ENCODE measurements at places on chromosomes 12 and 14.

DNA sequence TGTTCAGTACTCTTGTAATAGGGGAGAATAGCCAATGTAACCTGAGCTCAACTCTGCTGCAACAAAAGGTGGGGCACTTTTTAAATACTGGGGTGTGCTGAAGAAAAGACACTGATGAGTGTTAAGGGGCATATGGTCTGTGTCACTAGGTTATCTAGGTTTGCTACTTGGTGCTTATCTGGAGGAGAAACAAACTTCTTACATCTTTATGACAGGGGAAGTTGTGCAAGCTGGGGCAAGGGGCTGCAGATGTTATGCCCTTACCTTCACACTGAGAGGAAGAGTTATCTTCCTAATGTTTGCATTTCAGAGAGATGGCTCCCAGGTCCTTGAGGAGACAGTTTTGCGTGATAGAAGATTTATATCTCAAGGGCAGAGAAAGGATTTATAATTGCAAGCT is 90.9 kb upstream of the PKP2 start:
- DNase-seq = no peak

GRCh38 chr14:37972941-37973887 is 234.5 kb upstream of the SSTR1 start:
- DNase-seq = no peak

DNA sequence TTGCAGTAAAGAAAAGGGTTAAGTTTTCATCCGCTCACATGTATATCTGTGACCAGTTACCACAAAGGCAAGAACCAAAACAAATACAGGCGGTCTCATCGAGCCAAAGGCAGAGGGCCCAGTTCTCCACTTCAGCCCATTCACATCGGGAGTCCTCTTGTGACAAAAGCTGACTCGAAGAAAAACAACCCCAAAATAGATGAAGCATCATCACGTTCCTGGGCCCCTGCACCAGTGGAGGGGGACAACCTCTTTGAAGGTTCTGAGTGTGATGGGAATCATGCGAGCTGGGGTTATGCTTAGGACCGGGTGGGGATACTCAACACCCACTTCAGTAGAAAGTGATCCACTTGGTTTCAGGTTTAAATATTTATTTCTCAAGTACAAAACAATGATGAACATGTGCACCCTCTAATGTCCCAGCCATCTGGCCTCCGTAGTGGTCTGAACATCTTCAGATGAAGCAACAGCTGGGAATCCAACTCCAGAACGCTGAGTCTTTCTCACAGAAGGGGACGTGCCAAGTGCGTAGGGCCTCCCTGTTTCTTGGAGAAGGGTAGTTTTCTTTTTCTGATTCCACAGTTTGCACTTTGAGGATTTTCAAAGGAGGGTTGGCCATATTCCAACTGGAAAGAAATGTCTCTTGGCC is 8.4 kb downstream of the GSC start:
- no peak for DNase-seq

DNA sequence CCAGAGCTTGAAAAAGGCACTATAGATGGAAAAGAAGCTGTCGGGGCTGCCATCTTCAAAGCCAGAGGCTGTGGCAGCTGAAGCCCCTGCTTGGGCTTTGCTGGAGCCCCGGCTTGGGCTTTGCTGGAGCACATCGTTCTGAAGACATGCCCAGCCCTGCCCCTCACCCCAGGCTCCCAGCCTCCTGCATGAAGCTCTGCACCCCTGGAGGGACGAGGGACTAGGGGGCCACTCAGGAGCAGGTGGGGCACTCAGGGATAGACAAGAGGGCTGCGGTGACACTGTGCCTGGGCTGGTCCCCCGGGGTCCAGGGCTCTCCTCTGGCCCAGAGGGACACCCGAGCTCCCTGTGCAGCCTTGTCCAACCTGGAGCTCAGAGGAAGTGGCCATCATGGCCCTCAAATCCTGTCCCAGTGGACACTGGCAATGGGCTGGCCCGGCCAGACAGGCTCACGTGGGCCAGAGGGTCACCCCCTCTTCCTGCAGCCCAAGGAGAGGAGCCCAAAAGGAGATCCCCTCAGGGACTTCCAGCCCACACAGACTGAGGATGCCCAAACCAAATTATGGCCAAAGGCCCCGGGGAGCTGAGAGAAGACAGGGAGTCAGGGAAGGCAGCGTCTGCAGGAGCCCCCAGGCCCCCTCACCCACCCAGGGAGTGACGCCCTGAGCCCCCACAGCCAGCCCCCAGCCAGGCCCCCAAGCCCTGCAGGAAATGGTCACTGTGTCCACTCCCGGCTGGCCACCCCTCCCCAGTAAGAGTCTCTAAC is 23.1 kb upstream of the C14orf180 start:
- DNase-seq = no peak

- DNase-seq = no peak
Observed at GRCh38 chr12:49259452-49259851, 5.4 kb upstream of the TUBA1C start.

GRCh38 chr12:19154686-19155085 is 25.2 kb downstream of the PLEKHA5 start:
- DNase-seq = no peak

DNA sequence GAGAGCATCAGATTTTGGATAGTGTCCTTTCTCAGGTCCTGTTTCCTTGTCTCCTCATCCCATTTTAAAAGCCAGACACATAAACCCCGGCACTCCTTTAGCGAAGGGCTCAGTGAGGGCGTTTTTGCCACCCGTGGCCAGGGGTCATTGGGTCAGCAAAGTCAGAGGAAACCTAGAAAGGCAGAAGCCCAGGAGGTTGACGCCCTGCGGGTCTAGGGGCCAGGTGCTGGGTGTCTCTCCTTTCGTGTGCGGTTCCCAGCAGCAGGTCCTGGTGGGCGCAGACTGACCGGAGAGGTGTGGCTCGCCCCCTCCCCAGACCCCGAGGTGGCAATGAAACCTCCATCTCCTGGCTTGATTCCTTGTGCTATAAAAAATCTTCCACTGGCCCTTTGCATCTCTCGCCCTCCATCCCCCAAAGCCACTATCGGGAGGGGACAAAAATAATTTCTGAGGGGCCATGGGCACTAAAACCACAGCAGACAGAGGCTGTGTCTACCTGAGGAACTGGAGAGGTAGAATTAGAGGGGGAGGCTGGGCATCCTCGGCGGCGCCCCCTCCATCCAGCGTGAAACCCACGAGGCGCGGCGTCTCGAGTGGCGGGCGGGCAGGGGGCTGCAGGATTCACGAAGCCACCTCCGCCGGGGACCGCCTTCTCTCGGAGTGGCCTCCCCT is 858 bp upstream of the FRMD6 start:
- DNase-seq = no peak

DNA sequence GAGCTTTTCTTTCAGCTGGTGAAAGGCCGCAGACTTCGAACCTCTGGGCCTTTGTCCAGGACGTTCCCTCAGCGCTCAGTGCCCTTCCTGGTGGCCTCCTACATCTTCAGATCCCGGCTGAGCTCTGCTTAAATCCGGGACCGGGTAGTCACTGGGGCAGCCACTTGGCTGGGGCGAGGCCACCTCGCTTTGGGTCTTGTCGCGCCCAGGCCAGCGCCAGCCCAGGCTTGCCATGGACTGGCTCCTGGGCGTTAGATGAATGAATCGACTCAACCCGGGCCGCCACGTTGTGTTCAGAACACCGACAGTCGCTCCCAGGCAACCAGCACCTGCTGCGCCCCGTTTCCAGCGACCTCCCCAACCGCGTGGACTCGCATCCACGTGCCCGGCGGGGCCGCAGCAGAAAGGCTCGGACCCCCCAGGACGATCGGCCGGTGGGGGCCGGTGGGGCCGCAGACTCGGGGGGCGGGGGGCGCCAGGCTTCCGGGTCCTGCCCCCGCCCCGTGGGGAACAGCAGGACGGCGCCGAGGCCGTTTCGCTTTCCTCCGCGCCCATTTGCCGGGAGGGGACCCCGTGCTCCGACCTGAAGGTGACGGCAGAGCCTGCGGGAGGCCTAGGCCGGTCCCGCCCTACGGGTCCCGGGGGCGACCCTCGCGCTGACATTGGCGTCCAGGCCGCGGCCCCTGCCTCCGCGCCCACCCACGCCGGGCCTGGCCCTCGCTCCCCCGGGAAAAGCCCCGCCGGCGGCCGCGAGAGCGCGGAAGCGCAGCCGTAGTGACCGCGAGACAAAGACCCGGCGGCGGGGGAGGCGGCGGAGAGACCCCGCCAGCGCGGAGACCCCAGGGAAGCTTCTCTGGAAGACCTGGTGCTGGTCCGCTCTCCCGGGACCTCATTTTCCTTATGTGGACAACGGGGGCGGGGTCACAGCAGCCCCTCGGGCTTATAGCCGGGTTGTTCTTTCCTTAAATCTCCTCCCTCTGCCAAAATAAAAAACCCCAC is 37.3 kb upstream of the RCOR1 start:
- peak; percentile 39 for DNase-seq

GRCh38 chr12:66048835-66049537 is 81.6 kb downstream of the LLPH start:
- no peak for DNase-seq

- DNase-seq = no peak
Observed at GRCh38 chr14:91229005-91229382, 15.5 kb downstream of the GPR68 start.

- no peak for DNase-seq
Observed at GRCh38 chr12:1362143-1362662, 232.2 kb downstream of the FBXL14 start.

DNA sequence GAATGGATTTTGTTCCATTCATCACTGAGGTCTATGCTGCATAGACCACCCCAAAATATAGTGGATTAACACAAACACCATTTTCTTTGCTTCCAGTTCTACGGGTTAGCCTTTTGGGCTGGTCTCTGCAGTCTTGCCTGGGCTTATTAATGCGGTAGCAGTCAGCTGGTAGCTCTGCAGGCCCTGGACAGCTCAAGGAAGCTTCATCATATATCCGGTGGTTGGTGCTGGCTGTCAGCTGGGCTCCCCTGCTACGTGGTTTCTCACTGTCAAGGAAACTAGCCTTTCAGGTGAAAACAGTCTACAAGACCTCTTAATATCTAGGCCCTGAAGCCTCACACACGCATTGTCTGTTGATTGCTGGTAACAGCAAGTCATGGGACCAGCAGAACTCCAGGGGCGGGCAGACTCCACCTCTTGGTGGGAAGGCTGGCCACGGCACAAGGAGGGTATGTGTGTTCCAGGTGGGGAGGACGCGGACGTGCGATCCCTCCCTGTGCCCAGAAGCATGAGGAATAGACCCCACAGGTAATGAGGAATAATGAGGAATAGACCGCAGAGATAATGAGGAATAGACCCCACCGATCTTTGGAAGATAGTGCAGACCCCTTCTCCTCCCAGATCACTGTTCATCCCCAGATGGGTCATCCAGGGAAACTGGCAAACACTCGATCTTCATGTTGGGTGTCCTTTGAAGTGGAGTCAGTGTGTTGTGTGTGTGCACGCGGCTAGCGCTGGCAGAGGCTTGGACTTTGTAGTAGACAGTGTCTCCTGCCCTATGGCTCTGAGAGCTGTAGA is 13.3 kb downstream of the TSPAN9 start:
- no peak for DNase-seq

DNA sequence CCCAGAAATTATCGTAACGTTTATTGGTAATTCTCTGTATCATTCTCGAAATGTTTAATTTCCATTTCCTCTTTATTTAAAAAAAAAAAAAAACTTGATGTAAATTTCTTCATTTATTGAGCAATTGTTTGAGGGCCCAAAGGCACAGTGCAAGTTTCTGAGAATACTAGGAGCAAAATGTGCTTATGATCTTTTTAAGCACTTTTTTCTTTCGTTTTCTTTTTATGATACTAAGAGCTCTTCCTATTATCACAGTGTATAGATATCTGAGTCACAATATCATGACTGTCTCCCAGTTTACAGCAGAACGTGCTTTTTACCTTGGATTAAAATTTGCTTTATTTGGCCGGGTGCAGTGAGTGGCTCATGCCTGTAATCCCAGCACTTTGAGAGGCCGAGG is 5.6 kb downstream of the ATP2A2 start:
- no peak for DNase-seq

- DNase-seq = no peak
Observed at GRCh38 chr12:132083614-132083940, 60.5 kb downstream of the DDX51 start.

- DNase-seq = no peak
Observed at GRCh38 chr14:71116568-71117122, 209.4 kb downstream of the PCNX1 start.

DNA sequence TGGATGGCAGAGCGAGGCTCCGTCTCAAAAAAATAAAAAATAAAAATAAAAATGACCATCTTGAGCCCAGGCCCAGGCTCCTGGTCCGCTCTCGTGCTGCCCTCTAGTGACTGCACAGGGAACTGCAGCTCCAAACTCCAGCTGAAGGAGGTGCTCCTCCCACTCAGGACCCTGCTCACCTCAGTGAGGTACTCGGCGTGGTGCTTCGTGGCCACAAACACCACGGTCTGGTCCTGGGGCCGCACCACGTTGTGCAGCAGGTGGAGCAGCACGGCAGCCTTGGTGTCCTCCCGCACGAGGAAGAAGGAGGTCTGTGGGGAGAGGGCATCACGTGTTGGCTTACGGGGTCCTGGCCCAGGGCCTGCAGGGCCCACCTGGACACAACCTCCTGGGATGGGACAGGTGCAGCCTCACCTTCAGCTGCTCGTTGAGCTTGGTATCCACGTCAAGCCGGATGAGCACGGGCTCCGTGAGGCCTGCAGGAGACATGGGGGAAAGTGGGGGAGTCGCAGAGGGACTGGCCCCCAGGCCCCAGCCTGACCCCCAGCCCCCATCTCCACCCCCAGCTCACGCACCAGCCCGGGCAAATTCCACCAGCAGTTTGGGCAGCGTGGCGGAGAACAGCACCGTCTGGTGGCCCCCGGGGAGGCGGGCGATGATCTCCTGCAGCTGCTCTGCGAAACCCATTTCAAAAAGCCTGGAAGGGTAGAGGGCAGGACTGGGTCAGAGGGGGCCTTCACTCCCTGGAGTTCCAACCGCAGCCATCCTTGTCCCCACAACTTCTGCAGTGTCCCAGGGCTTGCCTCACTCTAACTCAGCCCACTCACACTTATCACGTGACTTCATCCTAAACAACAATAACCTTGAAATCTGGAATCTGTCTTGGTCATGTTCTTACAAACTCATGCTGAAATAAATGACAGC is 10.6 kb downstream of the DDX54 start:
- peak; percentile 80 for DNase-seq

DNA sequence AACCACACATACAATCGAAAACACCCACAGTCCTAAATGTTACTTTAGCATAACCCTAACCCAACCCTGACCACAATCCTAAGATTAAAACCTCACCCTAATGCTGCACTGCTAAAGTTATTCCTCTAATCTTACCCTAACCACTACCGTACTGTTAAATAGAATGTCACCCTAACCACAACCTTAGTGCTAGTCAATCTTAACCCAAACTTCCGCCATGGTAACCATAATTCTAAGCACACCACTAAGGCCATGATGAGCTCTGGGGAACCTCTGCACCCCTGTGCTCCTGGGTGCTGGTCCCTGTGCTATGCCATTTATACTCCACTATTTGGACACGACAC is 38.0 kb downstream of the LTBP2 start:
- DNase-seq = no peak

GRCh38 chr12:104407438-104407837 is 49.3 kb upstream of the CHST11 start:
- no peak for DNase-seq

- DNase-seq = no peak
Observed at GRCh38 chr14:22547948-22548750, 40.9 kb downstream of the DAD1 start.
